Astrocyte of the spinal cord (primary cell): ENCODE measurements at places on chromosomes 6 and 20.

DNA sequence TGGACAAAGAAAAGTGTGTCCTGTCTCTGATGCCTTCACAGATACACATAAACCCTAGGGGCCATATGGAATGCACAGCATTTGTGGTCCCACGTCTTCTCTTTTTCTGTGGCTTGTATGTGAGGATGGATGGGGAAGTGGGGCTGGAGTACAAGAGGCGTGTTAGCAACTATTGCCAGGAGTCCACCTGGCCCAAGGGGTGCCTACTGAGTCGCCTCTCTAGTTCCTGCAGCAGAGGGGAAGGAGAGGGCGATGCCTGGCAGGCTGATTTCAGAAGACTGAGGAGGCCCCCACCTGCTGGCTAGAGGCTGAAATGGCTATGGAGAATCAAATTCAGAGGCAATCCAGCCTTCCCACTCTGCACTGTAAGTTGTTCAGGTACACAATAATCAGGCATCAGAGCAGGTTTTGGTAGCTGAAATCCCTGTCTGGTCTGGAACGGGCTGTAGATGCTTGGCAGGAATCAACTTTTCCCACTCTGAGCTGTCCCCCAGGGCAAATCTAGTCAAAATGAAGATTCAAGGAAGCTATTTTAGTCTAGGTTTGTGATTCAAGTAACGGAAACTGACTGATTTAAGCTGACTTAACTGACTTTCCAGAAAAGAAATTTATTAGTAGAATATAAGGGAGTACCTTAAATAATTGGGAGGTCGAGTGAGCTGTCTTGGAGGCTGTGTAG lies 14.9 kb upstream of the PPARD start:
- peak; percentile 51 for DNase-seq

DNA sequence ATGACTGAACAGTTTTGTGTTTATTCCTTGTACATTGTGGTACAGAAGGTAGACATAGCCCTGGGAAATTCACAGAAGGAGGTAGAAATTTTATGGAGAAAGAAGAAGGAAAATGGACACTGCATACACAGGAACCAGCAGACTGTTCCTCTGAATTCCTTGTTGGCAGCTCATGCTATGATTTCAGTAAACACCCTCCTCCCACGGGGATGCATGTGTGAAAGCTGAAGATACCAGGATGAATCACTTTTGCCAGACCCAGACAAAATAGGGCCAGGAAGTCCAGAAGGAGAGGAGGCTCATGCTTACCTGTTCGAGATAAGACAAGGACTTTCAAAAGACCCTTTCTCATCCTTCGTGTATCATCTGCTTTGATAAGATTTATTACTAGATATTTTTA lies 110.3 kb upstream of the GGTLC1 start:
- DNase-seq: peak; percentile 28

DNA sequence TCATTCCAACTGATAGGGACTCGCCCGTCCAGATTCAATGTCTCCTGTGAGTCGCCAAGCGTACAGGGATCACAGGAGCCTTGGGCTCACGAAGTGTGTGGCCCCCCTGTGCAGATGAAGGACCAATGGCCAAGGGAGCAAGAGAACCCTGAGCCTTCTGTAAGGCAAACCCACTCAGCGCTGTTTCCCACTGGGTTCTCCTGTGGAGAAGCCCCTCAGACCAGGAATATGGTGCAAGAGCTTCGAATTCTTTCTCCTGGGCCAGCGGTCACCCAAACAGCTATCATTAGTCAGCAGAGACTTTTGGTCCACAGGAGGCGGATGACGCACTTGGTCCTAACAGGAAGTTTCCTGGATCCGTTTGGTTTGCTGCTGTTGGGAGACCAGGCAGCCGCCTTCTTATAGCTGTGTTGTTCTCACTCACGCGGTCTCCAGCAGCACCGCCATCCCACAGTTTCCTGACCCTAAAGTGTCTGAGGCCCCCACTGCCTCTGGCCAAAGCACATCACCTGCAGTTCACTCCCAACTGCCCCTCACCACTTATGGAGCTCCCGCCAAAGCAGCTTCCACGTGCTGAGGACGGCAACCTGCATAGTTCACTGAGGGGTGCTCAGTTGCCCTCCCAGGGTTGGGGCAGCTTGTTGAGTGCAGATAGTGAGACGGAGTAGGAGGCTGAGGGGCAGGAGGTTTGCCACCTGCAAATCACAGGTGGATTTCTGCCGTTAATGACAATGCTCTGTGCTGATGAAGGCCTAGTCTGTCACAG lies 268.6 kb downstream of the ERMARD start:
- DNase-seq: peak; percentile 14

DNA sequence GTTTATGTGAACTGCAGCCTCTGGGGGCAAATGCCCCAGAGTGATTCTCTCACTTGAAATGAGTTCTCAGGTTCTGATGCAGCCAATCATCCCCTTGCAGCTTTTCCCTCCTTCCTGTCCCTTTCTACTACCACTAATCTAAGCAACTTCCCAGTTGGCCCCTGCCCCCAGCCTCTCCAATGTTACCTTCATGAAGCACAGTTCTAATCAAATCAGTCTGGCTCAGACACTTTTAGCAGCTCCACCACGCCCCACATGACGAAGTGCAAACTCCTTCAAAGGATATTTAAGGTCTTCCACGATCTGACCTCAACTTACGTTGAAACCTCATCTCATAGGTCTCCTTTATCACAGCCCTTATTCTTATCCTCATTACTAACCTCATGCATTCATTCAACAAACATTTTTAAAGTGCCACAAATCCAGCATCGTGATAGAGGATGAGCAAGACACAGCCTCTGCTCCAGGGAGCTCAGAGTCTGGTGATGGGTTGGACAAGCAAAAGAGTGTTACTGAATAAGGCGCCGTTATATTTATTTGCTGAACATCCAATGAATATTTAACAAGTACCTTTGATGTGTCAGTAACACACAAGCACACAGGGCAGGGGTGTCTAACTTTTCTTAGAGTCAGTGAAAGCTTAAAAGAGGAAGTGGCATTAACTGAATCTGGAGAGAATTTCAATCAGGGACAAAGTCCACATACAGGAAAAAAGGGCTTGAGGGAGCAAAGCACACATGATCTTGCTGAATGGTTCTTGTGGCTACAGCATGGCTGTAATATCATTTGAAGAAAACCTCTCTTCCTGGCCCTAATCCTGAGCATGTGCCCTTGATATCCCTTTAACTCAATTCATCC lies 20.4 kb upstream of the DTNBP1 start:
- DNase-seq: no peak

DNA sequence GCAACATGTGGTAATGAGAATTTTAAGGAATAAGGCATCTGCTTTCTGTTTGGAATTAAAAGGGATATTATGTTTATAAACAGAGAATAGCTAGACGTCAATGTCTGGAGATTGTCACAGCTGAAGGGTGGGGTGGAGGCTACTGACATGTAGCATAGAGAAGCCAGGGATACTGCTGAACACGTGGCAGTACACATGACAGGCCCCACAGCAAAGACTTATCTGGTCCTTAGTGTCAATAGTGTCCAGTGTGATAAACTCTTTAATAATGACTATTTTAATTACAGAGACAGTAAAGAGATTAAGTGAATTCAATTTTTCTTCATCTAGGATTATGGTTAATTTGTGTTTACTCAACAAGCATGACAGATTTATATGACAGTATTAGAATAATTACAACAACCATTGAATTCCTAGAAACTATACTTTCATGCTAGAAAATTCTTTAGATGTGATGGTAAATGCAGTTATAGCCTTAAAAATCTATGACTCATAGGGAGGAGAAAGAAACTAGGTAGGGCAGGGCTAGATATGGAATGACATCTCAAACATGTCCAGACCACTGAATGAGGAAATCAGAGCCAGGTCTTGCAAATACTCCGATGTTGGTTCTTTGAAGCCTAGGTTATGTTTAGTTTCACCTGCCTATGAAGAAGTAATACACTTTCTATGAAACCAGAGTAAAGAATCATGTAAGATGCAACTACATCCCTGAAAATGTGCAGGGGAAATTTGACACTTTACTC lies 399.5 kb downstream of the PHF3 start:
- peak; percentile 19 for DNase-seq

DNA sequence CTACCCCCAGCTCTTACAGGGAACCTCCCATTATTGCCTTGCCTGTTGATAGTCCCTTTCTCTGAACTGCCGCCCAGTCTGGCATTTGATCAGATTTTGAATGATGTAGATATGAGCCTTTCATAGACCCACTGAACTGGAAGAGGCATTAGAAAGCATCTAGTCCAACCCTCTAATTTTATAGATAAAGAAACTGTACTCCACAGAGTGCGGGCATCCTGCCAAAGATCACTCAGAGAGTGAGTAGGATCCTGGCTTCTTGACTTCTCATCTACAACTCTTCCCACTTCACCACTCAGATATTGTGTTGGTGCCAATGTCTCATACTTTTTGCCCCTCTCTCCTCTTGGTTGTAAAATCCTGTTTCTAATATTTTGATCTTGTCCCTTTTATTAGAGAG lies 179.2 kb upstream of the BMP2 start:
- peak; percentile 49 for DNase-seq

GRCh38 chr6:167735084-167735950 lies 91.4 kb upstream of the AFDN start:
- no peak for DNase-seq

- DNase-seq: no peak
Observed at GRCh38 chr20:58579819-58580473, 64.7 kb upstream of the APCDD1L start.

GRCh38 chr6:121506761-121507754 lies 71.6 kb downstream of the GJA1 start:
- DNase-seq: peak; percentile 68

- peak; percentile 65 for DNase-seq
Observed at GRCh38 chr6:154408891-154409500, 52.4 kb upstream of the IPCEF1 start.

DNA sequence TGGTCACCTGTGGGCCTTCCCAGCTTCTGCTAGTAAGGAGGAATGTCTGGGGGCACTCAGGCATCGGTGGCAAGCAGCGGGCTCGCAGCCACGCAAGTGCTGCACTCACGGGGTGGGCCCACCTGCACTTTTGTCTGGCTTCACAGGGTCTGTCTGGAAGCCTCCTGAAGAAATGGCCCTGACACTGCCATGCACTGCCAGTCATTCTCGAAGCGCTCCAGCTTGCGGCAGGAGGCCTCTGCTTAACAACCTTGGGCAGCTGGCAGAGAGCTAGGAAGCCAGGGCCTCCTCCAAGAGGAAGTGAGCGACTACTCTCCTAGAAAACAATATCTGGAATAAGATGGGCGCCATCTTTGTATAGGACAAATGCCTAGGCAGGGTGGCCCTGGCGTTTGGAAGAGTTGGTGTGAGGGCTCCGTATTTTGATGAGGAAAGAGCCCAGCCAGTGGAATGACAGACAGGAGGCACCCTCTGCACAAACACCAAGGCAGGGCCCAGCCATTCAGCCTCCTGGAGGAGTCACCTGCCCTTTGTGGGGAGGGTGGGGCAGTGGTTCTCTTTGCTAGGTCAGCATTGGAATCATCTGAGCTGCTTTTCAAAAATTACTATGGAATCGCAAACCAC lies 113.9 kb downstream of the SYNDIG1 start:
- no peak for DNase-seq

DNA sequence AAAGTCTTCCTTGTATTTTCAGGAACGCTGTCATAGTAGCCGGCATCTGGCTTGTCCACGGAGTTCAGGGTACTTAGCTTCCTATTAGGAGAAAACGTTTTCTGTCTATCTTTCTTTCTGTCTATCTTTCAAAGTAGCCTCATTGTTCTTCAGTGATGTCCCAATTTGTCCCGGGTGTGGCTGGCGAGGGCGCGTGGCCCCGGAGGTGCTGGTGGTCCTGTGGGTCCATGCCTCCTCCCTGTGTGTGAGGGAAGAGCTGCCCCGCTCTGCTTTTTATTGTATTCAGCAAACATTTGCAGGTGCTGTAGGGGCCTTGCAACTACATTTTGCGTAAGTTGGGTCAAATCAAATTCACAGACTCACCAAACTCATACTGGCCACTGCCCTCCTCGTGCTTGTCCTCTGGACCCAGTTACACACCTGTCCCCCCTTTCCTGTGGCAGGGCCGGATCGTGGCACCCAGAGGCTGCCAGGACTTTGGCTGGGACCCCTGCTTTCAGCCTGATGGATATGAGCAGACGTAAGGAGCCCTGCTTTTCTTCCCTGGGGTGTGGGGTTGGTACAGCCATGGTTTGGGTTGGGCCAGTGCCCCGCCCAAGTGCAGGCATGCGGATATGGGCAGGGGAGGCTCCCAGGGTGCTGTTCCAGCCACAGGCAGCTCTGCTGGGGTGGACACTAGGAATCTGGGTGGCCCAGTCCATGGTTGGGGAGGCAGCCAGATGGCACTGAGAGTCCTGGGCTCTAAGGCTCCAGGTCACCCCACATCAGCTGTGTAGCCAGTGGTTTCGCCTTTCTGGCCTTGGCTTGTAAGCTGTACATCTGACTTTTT lies 12.3 kb downstream of the ITPA start:
- DNase-seq: no peak

DNA sequence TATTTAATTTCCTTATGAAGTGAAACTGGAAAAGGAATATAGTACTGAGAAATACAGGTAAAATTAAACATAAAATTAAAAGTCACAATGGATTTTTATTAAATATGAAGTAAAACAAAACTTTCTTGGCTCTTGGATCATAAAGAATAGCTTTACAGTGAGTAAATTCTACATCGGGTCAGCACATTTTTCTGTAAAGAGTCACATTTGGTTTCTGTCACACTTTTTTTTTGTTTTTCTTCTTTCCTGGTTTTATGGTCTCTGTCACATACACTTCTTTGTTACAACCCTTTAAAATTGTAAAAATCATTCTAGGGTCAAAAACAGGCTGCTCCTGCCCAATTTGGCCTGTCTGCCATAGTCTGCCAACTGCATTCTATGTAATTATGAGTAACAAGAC lies 254.4 kb upstream of the POU3F2 start:
- peak; percentile 41 for DNase-seq

- DNase-seq: no peak
Observed at GRCh38 chr6:122930252-122931180, 65.5 kb upstream of the CLVS2 start.

DNA sequence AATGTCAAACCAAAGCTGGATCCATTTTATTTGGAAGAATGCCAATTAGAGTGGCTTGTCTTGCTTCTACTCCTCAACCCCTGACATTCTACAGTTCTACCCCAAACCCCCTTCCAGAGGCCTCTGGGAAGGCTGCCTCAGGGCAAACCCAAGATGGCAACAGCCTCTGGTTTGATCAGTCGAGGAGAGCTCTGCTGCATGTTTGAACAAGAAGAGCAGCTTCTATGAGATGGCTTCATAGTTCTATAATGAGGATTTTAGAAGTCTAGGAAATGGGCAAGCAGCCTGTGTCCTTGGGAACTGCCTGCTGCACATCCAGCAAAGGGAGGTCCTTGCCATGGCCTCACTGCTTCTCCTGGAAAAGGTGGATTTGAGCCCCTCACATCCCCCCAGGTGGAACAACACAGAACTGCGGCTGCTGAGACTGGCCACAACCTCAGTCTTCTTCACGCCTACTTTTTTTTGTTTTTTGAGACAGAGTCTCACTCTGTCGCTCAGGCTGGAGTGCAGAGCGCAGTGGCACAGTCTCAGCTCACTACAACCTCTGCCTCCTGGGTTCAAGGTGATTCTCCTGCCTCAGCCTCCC lies 37.9 kb downstream of the ZC3H12D start:
- DNase-seq: no peak
